ENCODE measurements at places on chromosomes 1 and 21.
A peak's percentile ranks its signal among the peaks of the same experiment; 100 is the strongest.

DNA sequence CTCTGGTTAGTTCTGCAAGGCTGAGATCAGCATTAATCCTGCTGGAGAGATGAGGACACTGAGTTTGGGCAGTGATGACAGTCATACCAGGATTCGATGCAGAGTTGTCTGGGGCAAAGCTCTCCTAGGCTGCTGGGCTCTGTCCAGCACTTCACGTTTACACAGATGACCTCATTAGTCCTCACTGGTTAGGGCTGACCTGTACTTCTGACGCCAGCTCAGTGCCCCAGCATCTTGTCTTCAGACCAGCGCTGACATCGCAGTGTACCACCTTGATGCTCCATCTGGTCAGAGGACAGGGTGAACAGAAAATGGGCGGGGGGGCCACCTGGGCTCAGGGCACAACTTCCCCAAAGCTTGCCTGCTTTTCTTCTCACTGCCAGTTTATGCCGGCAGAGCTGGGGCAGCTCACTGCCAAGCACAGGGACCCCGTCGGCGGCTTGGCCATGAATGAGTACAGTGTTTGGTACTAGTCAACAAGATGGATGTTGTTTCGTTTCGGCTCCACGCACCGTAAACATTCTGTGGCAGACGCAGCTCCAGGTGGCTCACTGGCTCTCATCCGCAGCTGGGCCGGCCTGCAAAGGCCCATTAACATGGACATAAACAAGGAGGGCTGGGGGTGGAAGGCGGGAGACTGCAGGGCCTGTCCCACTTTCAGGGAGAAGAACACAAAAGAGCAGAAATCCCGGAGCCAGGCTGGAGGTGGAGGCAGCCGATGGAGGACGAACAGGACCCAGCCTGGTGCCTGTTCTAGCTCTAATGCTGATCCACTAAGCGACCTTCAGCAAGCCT lies 118.7 kb downstream of the GLIS1 start:
- DNase-seq, result peak; percentile 81

DNA sequence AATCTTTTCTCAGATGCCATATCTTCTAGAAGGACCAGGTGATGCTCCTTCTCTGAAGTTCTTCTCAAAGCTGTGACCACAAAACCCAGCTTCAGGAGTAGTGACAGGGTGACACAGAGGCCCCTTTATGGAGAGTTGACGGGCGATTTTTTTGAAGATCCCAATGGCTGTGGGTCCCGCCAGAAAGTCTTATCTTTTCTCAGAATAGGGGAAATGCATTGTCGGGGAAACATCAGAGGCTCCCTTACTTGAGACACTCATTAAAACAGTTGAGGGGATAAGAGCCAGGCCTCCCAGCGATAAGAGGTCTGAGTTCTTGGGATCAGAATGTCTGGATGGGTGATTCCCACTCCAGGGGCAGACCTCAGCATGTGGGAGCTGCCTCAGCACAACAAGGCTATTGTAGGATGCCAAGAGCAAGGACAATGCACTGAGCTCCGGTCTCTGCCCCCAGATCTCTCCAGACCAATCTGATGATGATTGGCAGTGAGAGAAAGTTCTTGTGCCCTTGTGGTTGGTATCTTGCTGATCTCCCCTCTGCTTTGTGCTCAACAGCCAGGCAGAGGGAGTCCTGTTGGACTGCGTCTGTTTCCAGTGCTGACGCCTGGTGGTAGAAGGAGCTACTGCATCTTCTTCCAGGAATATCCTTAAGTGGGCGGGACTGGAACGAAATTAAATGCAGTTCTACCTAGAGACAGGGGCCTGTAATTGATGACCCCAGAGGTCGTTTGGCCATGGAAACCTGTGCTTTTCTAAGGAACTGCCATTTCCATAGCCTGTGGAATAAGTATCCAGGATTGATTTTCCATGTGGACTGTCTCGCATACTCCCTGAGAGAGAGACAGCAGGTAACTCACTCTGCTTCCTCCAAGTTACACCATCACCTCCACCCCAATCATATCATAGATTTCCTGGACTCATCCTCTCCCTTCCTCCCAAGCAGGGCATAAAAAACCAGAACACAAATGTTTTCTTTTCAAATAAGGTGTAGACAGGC lies 6.8 kb upstream of the ACKR1 start:
- peak; percentile 72 for DNase-seq

DNA sequence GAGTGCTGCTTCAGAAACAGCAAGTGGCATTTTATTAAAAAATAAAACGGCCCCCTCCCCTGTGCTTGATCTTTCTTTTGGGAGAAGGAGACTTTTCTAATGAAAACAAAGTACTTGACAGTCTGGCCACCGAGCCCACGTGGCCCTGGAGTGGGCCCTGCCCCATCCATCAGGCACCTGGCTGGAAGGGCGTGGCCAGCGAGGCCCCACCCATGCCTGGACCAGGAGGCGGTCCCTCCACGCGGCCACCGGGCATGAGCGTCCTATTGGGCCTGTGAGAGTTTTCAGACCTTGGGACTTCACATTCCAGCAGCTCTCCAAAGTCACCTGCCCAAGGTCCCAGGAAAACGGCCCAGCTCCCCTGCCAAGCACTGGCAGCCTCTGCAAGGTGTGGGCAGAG lies 144.7 kb downstream of the CASZ1 start:
- DNase-seq, result no peak

DNA sequence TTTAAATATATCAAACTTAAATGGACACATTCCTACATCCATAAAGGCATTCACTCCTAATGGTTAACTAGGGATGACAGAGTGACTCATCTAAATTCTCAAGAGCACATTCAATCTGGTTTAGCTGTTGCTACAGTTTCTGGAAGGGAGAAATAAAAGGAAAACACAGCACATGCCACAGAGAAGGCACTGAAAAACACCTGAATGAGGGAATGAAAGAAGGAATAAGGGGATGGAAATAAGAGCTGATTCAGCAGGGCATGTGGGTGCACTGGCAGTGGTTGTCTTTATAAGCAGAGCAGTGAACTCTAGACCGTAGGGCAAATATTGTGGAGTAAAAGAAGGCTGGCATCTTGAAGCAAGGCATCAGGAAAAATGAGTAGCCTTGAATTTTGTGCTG lies 79.3 kb downstream of the LHX4 start:
- DNase-seq, result peak; percentile 74

DNA sequence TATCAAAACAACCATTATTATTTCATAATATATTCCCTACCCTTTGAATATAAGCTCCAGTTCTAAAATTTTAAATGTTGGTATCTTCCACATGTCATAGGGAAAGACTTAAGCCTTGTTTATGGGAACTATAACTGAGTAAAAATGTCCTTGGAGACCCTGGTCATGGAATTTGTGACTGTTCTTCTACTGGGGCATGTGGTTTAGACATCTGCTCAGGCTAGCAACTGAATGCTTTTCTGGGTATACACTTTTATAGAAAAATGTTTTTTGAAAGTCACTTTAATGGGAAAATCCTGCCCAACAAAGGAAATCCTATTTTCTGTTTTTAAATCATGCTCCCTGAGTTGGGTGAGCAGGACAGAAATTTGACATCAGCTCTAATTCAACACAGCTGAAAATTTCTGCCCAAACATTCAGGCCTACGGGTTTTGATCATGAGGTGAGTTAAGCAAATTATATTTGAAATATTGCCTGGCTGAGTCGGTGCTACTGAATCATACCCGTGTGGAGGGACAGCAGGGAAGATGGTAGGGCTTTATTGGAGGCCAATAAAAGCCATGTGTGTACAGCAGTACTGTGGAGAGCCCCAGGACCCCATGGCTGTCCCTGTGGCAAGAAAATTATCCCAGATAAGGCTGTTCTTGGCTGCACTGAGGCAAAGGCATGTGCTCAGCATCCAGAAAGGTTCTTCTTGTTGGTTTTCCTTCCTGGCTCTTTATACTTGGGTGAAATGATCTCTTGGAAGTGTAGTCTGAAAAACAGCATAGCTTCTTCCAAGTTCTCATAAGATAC lies 391.8 kb downstream of the DISC1 start:
- no peak for DNase-seq

DNA sequence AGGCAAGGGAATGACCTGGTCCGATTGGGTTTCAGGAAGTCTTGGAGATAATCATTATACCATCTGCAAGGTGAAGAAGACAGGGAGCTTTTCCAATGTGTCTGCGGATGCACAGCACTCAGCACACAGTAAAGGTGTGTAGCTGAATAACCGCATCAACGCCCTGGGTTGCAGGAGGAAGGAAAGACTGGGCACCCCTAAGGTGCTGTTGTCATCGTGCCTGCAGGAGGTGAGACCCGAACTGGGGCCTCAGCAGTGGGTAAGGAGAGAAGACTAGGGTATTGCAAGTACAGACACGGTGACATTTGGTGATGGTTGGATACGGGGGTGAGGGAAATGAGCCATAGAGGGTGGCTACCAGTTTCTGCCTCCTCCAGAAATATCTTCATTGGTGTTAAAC lies 1.1 kb upstream of the TRIM62 start:
- no peak for DNase-seq

DNA sequence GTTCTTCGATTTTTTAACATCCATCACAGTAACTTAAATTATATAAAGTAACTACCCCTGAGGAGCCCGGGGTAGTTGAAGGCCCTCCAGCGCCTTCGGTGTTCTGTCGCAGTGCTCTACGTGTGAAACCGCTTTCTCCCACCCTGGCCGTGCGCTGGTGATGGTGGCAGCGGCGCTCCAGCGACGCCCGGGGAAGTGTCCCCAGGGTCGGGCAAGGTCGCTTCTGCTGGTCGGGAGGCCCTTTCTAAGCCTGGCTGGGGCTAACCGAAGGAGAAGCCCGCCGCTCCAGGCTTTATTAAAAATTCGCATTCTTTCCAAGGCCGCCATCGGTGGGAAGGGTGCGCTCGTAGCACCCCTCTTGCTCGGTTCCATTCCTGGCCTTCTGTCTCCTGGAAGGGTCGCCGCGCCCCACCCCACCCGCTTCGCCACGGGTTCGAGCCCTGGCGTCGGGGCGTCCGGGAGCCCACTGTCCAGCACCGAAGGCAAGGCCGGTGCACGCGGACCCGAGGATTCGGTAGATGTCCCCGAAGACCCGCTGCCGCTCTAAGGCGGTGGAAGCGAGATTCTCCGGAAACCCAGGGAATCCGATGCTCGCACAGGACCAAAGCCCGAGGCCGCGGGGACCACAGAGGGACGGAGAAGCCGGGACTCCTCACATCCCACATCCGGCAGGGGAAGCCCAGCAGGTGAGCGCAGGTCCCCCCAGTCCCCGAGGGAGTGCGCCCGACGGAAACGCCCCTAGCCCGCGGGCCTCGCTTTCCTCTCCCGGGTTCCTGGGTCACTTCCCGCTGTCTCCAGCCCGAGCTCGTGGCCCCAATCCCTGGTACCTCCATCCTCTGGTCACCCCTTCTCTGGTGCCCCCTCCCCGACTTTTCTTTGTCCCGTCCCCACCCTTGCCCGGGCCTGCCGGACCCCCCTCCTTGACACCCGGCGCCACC lies 685 bp upstream of the RIPPLY3 start:
- no peak for DNase-seq

DNA sequence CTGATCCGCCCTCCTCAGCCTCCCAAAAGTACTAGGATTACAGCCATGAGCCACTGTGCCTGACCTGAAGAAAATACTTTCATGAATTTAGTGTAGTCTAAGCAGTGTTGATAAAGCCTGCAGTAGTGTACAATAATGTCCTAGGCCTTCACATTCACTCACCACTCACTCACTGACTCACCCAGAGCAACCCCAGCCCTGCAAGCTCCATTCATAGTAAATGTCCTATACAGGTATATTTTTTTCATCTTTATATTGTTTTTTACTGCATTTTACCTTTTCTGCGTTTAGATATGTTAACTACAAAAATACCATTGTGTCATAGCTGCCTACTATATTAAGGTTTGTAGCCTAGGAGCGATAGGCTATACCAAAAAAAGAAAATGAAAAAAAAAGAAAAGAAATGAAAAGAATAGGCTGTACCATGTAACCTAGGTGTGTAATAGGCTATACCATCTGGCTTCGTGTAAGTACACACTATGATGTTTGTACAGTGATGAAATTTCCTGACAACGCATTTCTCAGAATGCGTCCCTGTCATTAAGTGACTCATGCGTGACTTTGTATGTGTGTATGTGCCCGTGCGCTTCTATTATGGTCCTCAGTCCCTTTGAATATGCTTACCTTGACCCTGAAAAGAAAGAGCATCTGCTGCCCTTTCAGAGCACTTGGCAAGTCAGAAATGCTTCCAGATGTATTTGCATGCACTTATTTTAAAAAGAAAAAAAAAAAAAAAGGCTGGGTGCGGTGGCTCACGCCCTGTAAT lies 9.2 kb upstream of the SLAMF8 start:
- DNase-seq, result no peak

DNA sequence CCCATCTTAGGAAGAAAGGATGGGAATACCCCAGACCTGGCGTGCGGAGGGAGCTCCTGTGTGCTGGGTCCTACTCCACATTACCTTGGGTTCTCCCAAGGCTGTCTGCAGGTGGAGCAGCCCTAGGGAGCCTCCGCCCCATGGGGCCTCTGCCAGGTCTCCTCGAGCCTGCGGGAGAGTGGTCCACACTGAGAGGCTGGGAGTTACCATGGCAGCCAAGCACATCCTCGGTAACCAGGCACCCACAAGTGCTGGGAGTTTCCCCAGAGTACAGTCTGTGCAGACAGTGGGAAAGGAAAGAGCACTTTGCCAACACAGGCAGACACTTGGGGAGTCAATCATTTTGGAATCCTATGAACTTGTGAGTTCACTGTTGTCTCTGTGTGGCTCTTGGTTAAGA lies 249.4 kb downstream of the DYRK1A start:
- no peak for DNase-seq

DNA sequence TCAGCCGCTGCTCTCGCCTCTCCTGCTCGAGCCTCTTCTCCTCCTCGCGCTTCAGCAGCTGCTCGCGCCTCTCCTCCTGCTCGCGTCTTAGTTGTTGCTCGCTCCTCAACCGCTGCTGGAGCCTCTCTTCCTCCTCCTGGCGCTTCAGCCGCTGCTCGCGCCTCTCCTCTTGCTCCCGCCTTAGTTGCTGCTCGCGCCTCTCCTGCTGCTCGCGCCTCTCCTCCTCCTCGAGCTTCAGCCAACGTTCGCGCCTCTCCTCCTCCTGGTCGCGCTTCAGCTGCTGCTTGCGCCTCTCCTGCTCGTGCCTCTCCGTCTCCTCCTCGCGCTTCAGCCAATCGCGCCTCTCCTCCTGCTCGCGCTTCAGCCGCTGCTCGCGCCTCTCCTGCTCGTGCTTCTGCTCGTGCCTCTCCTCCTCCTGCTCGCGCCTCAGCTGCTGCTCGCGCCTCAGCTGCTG lies 3.7 kb downstream of the TCHH start:
- DNase-seq, result peak; percentile 34

GRCh38 chr1:86061551-86061990 lies 95.0 kb downstream of the COL24A1 start:
- DNase-seq, result peak; percentile 50

DNA sequence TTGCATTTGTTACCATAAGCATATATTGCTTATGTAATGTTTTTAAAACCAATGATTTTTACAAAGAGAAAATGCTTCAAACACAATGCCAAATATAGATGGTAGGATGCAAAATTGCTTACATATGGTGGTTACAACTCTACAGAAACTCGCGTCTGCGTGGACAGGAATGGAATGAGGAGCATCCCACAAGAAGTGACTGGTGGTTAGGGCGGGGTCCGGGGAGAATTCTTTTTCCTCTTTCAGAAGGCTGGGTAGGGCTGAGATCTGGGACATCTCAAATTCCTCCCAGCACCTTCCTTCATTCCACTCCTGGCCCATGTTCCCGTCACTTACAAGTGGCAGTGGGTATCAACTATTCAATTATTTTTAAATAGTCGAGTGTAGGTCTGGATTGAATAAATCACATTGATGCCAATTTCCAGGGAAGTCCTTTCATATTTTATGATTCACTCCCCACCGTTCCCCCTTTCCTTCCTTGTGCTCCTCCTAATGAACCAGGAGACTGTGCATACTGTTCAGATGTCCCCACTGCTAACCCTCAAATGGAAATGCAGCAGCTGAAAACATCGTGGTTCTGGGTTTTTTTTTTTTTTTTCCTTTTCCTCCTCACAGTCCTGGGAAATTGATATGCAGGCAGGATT lies 174.5 kb upstream of the POU3F1 start:
- peak; percentile 29 for DNase-seq

Measured in IMR-90 (cell line).